ENCODE measurements at places on chromosomes 16 and 17.

- DNase-seq: peak; percentile 100
These were observed 55.3 kb downstream of the TUBD1 start for GRCh38 chr17:59837308-59838051.

GRCh38 chr17:57477522-57478362 is 221.4 kb downstream of the MSI2 start:
- DNase-seq: no peak

DNA sequence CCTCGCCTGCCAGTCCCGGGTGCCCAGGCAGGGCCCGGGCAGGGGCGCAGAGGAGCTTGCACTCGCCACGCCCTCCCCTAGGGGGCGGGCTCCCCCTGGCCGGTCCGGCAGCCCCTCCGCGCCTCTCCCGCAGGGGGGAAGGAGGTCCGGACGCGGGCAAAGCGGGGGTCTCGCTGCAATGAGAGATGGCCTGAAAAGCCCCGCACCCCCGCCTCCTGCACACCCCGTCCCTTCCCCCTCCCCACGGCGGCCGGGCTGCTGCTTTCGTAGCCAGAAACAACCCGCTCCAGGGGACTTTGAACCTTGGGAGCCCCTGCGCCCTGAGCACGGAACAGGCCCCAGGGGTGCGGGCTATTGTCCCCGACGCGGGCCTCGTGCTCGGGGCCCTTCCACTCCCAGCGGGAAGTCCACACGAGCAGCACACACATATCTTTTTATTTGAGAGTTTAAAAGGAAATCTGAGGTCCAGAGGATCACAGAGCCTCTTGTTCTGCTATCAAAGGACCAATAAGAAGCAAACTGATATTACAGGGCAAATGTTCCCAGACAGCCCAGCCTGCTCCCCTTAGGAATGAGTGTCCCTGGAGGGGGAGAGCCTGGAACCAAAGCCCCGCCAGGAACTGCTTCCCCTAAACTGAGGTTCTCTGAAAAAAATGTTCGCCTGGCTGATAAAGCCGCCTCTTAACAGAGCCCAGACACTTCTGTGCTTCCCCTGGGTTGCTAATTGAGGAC is 5.8 kb upstream of the CBX4 start:
- DNase-seq: no peak

DNA sequence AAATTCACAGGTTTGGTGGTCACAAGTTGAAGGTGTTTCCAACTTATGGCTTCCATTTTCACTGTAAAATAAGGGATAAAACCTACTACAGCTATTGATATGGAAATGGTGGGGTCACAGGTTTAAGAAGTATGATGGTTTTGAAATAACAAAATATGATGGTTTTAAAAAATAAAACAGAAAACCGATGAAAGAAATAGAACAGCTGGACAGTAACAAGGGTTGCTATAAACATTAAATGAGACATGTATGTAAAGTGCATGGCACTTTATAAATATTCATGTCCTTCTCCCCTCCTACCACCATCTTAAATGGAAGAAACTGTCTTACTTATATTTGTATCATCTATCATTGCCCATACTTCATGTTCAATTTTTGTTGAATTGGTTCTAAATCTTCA is 31.3 kb downstream of the ASPA start:
- DNase-seq: no peak

DNA sequence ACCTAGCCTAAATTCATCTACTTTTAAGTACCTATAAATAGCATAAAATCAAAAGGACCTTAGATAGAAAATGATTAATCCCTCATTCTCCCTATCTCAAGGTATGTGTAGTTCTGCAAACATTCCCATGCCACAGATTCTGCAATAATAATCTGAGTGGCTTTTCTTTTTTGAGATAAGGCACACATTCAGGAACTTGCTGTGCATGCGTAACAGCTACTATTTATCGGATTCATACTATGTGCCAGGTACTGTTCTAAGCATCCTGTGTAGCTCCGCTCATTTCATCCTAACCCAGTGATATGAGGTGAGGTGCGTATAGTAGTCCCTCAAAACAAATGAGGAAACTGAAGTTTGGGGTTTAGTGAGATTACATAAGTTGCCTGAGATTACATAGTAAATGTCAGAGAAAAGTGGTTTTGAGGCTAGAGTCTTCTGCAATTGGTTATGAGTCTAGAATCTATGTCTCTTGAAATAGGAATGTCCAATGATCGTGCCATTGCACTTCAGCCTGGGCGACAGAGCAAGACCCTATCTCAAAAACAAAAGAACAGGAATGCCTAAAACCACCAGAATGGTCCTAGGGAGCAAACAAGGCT is 2.0 kb upstream of the ZNF263 start:
- no peak for DNase-seq

DNA sequence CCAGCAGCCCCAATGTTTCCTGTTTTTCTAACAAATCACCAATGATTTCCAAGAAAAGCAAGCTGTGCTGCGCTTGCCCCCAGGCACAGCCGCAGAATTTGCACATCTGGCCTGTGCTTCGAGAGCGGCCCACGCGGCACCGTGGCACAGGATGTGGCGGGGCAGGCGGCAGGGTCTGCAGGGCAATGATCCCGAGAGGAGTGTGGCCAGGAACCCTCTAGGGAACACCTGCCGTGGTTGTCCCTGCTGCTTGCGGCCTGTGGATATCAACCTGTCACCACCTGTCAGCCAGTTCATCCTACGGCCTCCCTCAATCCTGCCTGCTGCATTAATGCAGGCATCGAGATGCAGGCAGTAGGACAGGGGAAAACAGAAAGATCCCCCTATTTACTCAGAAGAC is 24.0 kb downstream of the PIK3R5 start:
- DNase-seq: no peak

Measured in fibroblast of skin of left biceps (primary cell).